Stimulated activated naive CD4-positive, alpha-beta T cell treated with Interleukin-2 at 50 U/mL for 16 hours (primary cell): ENCODE measurements at places on chromosomes 3 and 15.

DNA sequence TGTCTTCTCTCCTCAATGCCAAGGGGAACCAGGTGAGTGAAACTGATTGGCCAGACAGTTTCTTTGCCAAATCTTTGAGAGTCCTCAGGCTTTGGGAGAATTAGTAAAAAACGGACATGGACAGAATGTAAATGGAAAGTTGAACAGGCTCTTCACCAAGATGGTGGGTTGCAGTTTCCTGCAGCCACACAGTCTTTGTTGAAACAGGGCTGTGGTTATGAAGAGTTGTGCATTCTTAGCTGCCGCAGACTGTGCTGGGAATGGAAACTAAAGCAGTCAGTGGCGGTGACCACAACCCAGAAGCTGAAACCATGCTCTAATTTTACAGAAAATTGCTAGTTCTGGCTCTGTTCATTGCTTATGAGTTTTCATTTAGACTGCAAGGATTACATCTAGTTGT is 42.1 kb upstream of the TASOR start:
- peak; percentile 26 for DNase-seq

GRCh38 chr3:62525281-62525680 is 151.9 kb upstream of the FEZF2 start:
- no peak for DNase-seq

GRCh38 chr3:94241986-94242385 is 179.1 kb downstream of the NSUN3 start:
- no peak for DNase-seq

GRCh38 chr3:195119461-195120266 is 151.3 kb downstream of the XXYLT1 start:
- DNase-seq, result no peak

GRCh38 chr3:34185301-34185700 is 386.9 kb downstream of the PDCD6IP start:
- no peak for DNase-seq

- no peak for DNase-seq
These were observed 629.0 kb downstream of the NR2F2 start for GRCh38 chr15:96959501-96959900.

DNA sequence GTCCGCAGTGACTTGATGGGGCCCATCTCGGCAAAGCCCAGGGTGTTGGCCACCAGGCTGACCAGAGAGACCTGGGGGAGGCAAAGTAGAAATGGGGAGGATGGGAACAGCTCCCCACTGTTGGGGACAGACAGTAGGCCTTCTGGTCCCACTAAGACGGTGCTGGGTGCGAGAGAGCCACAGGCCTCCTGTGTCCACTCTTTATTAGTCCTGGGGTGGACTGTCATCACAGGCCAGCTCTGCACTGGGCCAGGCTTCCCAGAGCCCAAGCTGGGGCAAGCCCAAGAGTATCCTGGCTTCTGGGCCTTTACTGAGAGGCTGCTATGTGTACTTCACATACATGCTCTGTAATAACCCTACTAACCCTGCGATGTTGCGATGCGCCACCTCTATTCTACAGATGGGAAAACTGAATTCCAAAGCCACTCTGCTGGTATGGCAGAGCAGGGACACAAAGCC is 66.4 kb downstream of the EXOG start:
- DNase-seq, result no peak

DNA sequence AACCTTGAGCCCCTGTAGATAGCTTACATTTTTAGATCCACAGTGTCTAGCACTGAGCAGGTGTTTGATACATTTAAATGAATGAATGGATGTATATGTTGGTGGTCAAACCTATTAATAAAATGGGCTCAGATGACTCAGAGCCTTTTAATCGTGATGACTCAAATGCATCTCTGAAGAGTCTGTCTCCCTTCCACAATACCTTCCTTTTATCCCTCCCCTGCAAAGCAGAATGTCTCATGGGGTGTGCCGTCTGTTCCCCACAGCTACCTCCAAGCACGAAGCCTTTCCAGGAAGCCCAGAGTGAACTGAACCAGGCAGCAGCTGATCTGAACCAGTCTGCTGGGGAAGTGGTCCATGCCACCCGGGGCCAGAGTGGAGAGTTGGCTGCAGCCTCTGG is 303.5 kb upstream of the TPM1 start:
- DNase-seq, result no peak

DNA sequence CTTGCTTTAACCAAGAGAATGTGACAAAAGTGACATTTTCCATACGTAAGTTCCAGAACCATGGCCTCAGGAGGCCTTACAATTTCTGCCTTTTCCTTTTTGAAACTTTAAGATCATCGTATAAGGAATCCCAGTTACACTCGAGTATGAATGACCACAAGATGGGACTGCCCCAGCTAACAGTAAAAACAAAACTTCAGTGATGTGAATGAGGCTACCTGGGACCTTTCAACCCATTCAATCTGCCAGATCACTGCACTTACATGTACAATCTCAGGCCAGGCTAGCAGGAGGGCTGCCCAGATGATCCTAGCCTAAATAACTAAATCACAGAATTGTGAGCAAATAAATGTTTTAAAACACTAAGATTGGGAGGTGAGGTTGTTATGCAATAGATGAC is 328.8 kb downstream of the CNTN6 start:
- no peak for DNase-seq

- DNase-seq, result no peak
These were observed 33.1 kb downstream of the CEP152 start for GRCh38 chr15:48777645-48778330.

GRCh38 chr3:46183330-46183729 is 24.8 kb downstream of the CCR1 start:
- no peak for DNase-seq

GRCh38 chr3:170740726-170741591 is 129.0 kb downstream of the RPL22L1 start:
- no peak for DNase-seq

- no peak for DNase-seq
These were observed 13.2 kb upstream of the ATP2B2 start for GRCh38 chr3:10518506-10519150.

GRCh38 chr3:111252779-111253178 is 181.2 kb downstream of the NECTIN3 start:
- no peak for DNase-seq

- DNase-seq, result peak; percentile 3
These were observed 64.0 kb upstream of the CPOX start for GRCh38 chr3:98657457-98657856.

DNA sequence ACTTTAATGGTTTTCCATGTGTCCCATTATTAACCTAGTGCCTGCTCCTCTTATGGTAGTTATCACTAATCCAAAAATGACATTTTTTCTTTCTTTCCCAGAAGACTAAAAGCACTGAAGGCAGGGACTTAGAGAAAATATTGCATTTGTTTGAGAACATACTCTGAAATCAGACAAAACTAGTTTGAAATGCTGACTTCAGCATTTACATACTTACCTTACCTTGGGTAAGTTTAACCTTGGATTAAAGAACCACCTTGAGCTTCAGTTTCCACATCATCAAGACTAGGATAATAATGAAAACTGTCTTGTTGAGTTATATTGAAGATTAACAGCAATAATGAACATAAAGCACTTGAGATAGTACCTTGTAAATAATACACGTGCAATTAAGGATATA is 413.0 kb downstream of the SOX2 start:
- no peak for DNase-seq

GRCh38 chr3:158748237-158748828 is 16.1 kb upstream of the RARRES1 start:
- no peak for DNase-seq

DNA sequence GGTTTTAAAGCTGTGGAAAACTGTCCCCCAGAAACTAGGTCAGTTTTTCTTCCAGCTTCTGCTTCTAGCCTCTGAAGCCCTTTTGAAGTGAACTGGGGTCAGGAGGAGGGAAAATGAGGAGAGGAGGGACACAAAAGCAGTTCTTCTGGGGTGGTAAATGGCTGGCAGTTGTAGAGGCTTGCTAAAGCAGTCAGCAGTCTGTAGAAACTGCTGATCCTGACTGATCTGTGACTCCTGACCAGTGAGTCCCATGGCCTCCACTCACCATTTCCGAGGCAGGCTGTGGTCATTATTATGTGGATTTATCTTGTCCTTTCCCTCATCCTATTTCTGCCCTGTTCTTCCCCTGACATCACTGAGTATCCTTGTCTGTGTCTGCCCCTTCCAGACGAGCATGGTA is 276.4 kb upstream of the ROPN1 start:
- DNase-seq, result no peak

DNA sequence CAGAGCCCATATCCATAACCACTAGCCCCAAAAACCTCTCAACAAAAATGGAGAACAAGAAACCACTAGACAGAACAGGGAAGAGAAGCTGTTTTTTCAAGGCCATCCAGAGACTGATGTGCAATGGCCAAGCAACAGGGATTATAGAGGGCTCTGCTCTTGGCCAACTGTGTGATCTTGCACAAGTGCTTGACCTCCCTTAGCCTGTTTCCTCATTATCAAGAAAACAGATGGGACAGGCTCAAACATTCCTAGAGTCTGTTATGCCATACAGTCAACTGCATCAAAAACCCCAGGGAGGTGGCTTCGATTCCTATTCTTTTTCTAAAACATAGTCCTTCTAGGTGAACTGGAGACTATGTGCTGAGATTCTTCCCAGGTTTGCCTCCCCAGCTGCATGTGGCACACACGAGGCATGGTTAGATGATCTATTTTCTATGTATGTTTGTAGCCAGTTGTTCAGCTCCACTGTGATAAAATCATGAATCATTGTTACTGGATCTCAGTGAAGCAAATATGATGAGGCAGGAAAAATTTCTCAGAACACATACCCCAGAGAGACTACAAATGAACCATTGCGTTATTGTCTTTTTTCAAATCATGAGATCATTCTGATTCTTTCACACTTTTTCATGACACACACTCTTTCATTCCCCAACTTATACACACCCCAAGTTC is 132.9 kb upstream of the TGFBR2 start:
- DNase-seq, result no peak

- no peak for DNase-seq
These were observed 27.6 kb downstream of the ARNT2 start for GRCh38 chr15:80431635-80432344.

DNA sequence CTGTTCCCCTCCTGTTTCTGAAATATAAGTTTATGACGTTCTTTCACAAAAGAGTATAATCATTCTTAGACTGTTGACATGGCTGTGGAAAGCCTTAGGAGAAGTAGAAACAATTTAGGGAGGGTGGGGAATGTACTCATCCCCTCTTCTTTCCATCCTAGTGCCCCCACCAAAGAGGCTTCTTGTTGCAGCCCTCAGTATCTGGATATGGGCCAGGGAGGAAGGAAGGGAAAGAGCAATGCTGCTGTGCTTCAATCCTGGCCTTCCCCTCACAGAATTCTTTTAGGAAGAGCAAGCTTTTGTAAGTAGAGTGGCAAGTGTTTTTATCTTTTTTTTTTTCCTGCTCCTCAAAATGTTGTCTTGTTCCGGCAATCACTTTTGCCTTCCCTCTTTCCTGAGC is 1.7 kb downstream of the INAFM2 start:
- DNase-seq, result no peak

- DNase-seq, result no peak
These were observed 32.2 kb downstream of the RGMA start for GRCh38 chr15:93056836-93057235.

DNA sequence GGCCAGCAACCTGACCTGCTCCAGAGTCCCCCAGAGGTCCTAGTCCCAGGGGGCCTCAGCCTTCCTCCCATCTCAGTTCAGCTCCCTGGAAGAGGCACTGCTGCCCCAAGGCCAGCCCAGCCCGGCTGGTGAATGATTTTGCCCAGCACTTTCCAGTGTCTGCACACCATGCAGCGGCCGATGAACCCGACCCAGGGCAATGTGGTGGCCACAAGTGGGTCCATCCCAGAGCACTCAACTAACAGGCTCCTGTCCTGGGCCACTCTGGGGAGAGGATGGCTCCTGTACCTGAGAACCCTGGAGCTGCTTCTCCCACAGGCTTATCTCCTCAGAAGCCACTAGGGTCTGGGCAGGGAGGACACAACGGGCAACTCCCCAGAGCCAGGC is 39.2 kb downstream of the PTPN23 start:
- DNase-seq, result no peak

GRCh38 chr15:34242331-34242710 is 17.5 kb downstream of the EMC4 start:
- DNase-seq, result no peak

DNA sequence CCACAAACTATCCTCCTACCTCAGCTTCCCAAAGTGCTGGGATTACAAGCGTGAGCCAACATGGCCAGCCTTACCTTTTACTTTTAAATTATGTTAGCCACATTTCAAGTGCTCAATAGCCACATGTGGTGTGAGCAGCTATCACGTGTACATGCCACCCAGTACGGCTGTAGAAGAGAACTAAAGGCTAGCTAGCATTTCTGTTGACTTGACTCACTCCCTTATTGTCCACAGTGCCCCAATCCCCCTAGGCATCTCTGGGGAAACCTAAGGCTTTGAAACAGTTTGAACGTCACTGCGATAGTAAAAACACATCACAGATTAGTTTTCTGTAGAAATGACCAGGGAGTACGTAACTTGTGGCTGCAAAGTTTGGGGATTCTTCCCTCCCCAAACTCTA is 12.0 kb downstream of the C15orf40 start:
- DNase-seq, result no peak

GRCh38 chr3:185137821-185138220 is 15.0 kb downstream of the C3orf70 start:
- DNase-seq, result no peak

- DNase-seq, result no peak
These were observed 78.2 kb downstream of the KCNH8 start for GRCh38 chr3:19226479-19226878.

GRCh38 chr15:61079529-61079928 is 149.6 kb downstream of the RORA start:
- no peak for DNase-seq

DNA sequence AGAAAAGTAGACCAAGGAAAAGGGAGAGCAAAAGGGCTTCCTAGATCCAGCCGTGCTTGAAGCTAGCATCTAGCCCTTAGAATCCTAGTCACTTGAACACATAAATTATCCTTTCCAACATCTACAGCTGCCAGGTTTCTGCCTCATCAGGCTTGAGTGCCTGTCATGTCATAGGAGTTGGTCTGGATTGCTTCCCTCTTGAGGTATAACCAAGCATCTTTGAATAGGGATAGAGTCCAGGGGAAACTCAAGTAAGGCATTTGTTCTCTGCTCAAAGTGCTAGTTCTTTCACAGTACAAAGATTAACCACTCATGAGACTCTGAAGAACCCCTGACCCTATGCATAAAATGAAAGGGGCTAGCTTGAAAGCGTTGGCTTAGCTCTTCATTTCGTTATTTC is 72.3 kb downstream of the SLCO3A1 start:
- no peak for DNase-seq

- DNase-seq, result no peak
These were observed 24.1 kb downstream of the GYG1 start for GRCh38 chr3:149015393-149015792.
